ENCODE measurements at places on chromosomes 4 and X.

- no peak for DNase-seq
These were observed at the start of gene FRMPD4 for GRCh38 chrX:12138361-12139313. FRMPD4 (plus strand) TSS chrX:12138473; CDS start chrX:12138972, 499 bp downstream.

DNA sequence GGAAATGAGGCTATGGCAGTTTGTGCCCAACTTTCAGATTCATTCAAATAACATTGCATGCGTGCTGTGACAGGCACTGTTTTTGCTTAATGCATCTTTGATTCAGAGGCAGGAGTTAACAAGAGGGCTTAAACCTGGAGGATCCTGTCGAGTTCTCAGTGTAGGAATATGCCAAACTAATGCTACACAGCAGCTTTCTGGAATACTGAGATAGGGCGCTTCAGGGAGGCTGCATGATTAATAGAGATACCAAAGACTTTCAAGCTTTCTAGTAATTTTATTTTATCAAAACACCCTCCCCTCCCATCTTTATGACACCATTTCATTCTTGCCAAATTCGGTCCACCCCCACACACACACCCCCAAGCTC, 636 bp upstream of the TIMM8A start:
- no peak for DNase-seq

- no peak for DNase-seq
These were observed 28.8 kb upstream of the IL3RA start for GRCh38 chrX:1307626-1308340.

DNA sequence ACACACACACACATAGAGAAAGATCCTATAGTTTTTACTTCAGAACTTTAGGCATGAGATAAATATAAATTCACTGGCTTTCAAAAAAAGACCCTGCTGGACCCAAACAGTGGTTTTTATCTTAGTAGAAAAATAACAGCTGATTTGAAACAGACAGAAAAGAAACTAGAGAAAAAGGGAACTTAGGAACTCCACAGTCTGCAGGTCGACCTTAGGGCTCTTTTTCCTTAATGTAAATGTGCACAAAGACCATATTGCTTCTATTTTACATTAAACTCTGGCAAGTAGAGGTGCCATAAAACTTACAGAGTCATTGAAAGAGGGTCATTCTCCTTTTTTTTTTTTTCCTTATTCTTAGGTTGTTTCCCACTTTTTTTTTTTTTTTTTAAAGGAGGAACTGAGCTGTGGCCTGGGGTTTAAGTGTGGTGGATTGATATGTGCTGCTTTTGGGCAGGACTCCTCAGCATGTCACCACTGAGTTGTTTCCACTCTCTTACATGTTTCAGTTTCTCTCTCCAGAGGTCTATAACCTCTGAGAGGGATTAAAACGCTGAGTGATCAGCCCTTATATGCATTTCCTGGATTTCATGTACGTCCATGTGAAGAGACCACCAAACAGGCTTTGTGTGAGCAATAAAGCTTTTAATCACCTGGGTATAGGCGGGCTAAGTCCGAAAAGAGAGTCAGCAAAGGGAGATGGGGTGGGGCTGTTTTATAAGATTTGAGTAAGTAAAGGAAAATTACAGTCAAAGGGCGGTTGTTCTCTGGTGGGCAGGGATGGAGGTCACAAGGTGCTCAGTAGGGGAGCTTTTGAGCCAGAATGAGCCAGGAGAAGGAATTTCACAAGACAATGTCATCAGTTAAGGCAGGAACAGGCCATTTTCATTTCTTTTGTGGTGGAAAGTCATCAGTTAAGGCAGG, 70.8 kb upstream of the PACRGL start:
- DNase-seq, result no peak

- peak; percentile 65 for DNase-seq
These were observed at the start of gene GPAT3 for GRCh38 chr4:83535520-83536361. GPAT3 (plus strand) TSS chr4:83536108; CDS start chr4:83536623, 515 bp downstream.

DNA sequence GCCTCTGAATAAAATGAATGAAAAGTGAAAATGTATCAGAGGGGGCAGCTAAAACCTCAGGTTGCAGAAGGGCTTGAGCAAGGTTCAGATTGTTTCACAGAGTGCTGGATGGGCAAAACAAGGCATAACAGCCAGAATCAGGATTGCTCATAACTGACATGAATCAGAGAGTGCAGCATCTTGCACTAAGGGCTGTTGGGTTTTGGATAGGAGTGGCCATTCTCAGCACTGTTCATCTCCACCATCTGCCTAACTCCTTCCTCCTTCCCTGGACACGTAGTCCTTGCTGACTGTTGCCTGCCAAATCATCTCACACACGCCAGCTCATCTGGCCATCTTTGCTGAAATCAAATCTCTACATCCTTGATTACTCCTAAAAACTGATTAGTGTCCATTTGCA, 75.3 kb upstream of the C1QTNF7 start:
- DNase-seq, result no peak

DNA sequence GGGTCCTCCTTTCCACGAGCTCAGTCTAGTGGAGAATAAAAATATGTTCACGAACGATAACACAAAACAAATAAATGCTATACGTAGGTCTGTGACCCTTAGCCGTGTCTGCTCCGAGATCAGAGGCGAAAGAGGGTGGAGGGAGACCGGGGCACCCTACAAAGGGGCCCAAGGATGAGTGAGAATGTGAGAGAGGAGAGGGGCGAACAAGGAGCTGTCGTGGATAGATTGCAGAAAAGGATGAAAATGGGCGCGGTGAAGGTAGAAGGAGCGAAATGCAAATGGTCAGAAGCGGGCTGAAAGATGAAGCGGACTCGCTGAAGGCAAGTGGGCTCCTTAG, 6.2 kb upstream of the ZBTB33 start:
- DNase-seq, result no peak

DNA sequence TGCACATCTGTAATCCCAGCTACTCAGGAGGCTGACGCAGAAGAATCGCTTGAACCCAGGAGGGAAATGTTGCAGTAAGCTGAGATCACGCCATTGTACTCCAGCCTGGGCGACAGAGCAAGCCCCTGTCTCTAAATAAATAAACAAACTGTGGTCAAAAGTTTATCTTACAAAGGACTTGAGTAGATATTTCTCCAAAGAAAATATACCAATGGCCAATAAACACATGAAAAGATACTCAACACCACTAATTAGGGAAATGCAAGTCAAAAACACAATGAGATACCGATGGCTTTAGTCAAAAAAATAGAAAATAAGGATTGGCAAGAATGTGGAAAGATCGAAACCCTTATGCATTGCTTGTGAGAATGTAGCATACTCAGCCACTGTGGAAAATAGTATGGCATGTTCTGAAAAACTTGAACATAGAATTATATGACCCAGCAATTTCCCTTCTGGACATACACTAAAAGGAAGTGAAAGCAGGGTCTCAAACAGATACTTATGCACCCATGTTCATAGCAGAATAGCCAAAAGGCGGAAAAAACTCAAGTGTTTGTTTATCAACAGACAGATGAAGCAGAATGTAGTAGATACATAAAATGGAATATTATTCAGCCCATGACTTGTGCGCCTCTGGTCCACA, 2.0 kb upstream of the CFAP97 start:
- no peak for DNase-seq

GRCh38 chr4:146511381-146511780, 10.4 kb downstream of the SLC10A7 start:
- no peak for DNase-seq

DNA sequence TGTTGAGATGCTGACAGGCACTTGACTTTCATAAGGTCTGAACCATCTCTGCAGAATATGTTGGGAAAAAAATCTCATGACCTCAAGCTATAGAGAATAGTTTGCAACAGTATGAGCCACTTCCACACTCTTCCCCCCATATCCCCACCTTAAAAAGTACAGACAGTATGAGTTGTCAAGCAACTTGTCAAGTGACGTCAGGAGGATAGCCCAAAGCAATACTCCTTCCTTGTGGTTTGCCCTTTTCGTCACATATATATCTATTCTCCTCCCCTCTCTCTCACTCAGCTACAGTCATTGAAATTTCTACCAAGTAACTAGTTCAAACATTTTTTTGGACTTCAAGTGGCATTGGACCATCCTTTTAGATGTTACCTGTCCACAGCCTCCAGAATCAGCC, 67.7 kb downstream of the MCF2 start:
- DNase-seq, result no peak

DNA sequence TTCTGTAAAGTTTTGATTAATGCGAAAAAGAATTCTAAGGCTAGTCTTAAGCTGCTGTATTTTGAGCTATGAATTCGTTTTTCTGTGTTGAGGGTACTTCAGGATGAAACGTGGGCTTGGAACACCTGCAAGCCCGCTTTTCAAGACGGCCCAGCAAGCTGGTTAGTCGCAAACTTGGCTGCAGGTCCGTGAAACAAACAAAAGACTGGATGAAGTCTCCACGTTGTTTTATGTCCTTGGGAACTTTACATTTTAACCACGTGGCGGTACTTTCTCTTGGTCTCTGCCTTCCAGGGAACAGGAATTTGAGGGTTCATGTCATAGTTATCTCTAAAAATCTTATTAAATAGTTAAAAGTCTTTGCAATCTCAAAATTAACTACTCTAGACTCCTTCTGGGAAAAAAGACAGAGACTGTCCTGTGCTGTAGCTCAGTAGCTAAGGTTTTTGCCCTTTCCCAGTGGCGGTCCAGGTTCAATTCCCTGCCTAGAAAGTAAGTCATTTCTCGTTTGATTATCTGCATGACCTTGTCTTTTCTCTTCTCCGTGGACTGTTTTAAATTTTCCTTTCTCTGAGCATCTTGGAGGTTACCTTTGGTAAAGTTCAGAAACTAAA, 21.0 kb downstream of the TENM3 start:
- no peak for DNase-seq

DNA sequence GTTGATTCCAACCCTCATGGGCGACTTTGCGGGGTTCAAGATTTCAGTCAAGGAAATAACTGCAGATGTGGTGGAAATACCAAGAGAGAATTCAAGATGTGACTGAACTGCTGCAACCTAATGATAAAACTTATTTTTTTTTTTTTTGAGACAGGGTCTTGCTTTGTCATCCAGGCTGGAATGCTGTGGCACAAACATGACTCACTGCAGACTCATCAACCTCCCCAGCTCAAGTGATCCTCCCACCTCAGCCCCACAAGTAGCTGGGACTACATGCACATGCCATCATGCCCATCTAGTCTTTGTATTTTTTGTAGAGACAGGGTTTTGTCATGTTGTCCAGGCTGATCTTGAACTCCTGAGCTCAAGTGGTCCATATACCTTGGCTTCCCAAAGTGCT, 19.5 kb upstream of the WDFY3 start:
- no peak for DNase-seq

DNA sequence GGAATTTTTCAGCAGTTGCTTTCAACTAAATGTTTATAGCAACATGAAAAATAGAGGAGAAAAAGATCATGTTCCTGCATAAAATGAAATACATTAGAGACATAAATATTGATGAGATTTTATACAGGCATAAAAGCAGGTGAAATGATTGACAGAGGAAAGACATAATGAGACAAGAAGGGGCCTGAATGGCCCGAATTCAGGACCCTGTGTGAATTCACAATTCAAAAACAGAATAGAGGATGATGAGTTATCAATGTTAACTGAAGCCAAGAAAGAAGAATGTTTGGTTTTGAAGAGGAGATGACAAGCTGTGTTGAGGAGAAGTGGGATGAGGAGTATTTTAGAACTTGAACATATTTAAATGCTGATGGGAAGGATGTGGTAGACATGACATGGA, 371.1 kb downstream of the FBXO8 start:
- DNase-seq, result no peak

DNA sequence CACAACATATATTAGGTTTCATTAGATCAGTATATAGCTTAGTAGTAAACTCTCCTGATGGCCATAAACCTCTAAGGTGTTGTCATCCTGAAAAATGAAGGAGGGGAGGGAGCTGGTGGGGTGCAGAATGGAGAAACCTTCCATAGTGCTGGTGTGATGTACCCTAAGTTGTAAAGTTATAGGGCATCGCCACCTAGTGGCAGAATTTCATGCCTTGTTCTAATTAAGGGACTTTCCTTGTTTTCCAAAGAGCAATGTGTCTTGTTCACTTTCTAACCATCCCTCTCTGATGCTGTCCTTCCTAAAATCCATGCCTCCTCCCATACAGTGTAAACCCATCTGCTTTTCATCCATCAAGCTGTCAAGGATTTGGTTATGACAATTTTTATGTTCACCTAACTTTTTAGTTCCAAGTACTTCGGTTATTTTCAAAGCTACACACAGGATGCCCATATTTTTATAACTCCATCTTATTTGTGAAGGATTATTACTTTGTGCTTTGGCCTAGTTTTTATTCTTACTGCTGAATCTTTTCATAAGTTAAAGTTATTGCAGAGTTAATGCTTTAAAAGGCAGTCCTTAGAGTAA, 4.5 kb downstream of the NBDY start:
- peak; percentile 42 for DNase-seq

DNA sequence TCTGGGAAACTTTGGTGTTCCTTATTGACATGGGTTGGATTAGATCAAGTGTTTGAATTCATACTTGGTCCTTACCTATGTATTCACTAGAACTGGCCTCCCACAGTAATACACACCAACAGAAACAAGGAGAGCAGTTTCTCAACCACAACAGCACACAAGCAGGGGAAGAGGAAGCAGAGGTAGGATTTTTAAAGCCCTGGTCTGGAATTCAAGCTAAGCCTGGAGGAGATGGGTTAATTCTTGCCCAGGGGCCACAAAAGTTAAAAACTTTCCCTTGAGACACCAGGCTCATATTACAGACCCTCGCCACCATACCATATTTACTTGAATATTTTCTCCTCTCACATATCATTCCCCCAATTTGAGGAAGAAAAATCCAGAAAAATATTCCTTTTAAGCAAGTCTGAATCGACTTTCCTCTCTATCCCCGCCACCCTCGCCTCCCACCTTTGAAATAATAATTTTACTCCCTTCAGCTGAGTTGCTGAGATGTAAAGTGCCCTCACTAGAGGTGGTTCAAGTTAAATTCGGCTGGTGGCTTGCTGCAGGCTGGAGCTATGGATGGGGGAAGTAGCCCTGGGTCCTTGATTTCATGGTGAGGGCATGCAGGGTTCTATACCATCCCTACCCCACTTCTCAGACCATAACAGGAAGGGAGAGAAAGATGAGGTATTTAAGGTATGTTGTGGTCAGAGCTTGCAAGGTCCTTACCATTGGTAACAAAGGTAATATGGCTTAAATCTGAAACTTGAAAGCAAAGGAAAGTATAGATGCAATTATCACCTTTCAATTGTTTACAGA, 440.2 kb downstream of the INPP4B start:
- DNase-seq, result no peak
